ENCODE measurements at places on chromosomes 3 and 15. TPM values are rescaled to one million over a fixed set of nuclear protein-coding genes. Genes with fewer than 3 reads are reported as not detected.

DNA sequence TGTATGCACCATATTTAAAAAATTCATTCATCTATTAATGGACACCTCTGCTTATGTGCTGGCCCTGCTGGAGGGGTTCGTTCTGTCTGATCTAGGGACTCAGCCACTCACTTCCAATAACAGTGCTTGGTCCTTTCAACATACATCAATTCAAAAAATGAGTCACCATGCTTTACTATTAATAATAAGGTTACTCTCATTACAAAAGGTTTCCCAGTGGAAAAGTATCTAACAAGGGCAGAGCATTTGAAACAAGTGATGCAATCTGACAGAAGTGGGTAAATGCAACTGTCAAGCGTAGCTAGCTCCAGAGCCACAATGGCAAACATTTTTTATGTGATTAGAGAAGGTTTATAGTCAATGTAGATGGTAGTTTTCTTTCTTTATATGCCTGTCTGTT, 67.9 kb upstream of the TNIK start:
- H3K4me1 ChIP-seq, result no peaks in the 10 kb centered on the region
- no peak overlapping the region for H3K27ac ChIP-seq
- H3K4me3 ChIP-seq, result no peak overlapping the region
- no peaks in the 10 kb centered on the region for H3K27me3 ChIP-seq
- no peaks in the 10 kb centered on the region for H3K36me3 ChIP-seq
- no peak for DNase-seq

DNA sequence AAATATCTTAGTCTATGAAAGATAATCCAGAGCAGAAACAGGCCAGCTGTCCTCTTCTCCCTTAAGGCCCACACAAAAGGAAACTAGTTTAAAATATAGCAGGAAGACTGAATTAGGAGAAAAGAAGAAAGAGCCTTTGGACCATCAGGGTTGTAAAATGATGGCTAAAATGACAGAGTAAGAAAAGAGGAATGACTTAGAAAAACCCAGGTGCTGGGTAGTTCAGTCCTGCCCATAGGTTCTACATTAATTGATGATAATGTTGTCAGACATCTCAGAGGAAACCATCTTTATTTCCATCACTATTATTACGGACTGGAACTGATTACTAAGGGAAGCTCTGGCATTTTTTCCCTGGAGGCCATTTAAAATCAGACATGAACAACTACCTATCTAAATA, 142.8 kb upstream of the STT3B start:
- H3K27ac ChIP-seq, result no peak overlapping the region
- H3K27me3 ChIP-seq, result no peaks in the 10 kb centered on the region
- H3K4me1 ChIP-seq, result no peaks in the 10 kb centered on the region
- DNase-seq, result no peak

GRCh38 chr15:56797720-56798275, 64.5 kb upstream of the ZNF280D start:
- DNase-seq, result no peak
- H3K4me3 ChIP-seq, result no peak overlapping the region
- no peaks in the 10 kb centered on the region for H3K4me1 ChIP-seq
- H3K36me3 ChIP-seq, result no peaks in the 10 kb centered on the region
- no peaks in the 10 kb centered on the region for H3K27me3 ChIP-seq

DNA sequence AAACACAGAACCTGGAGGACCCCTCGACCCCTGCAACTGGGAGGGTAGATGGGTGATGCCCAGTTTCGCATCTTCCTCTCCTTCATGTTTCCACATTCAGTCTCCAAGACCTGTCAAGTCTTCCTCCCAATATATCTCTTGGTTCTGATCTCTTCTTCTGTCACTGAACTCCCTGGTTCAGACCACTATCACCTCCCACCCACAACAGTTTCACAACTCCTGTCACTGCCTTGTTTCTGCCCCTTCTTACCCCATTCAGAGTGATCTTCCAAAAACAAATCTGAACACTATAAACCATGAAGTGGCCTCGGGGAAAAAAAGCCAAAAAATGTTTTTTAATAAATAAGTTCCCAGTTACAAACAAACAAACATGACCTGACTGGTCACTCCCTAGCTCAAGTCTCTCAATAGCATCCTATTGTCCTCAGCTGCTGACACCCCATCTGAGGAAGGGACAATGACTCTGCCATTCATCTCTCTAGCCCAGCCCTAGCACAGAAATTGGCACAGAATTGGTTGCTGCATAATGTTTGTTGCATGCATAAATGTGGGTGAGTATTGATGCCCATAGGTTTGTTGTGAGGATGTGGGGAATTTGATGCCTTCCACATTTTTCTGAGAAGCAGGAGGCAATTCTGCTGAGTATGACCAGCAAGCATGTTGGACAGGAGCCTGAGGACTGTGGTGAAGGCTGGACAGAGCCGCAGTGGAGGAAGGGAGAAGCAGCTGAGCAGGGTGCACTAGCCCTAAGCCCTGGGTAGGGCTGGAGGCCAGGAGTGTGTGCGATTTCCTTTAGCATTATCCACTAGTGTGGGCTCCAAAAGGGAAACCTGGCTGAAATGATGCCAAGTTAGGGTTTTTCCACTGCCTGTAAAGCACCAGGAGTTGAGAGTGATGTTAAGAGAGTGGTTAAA, 12.2 kb upstream of the XYLB start:
- no peaks in the 10 kb centered on the region for H3K4me1 ChIP-seq
- no peak overlapping the region for H3K27ac ChIP-seq
- no peaks in the 10 kb centered on the region for H3K27me3 ChIP-seq
- DNase-seq, result no peak
- H3K4me3 ChIP-seq, result no peak overlapping the region

DNA sequence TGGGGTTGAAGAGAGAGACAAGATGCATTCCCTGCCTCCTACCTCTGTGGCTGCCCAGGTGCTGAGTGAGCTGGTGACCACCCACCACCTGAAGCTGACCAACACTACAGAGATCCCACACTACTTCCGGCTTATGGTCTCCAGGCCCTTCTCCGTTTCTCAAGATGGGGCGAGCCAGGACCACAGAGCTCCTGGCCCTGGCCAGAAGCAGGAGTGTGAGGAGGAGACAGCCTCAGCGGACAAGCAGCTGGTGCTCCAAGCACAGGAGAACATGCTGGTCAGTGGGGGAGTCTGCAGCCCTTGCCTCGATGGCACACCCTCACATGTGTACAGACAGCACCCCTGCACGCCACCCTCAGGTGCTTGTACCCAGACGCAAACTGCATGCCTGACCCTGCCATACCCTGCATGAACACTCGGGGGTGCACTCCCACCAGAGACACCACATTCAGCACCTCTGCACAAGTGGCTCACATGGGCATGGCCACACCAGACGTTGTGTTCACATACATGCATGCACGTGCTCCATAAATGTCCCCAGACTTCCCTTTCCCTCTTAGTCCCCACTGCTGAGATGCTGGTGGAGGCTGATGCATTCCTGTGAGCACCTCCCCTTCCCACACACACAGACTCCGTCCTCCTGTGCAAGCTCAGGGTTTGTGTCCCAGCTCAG, 19.0 kb downstream of the ACAA1 start:
- no peak overlapping the region for H3K27ac ChIP-seq
- peak; percentile 73 for DNase-seq
- H3K36me3 ChIP-seq, result no peaks in the 10 kb centered on the region

GRCh38 chr3:15800780-15801179, 3.0 kb upstream of the ANKRD28 start:
- H3K4me3 ChIP-seq, result no peak overlapping the region
- DNase-seq, result no peak
- no peaks in the 10 kb centered on the region for H3K36me3 ChIP-seq
- no peaks in the 10 kb centered on the region for H3K27me3 ChIP-seq
- H3K27ac ChIP-seq, result no peak overlapping the region

- no peak overlapping the region for H3K4me3 ChIP-seq
- peak; percentile 82 for DNase-seq
- H3K27ac ChIP-seq, result peak overlapping the region; percentile 70
These were observed 227.7 kb downstream of the ADAMTS17 start for GRCh38 chr15:100114100-100114499.

DNA sequence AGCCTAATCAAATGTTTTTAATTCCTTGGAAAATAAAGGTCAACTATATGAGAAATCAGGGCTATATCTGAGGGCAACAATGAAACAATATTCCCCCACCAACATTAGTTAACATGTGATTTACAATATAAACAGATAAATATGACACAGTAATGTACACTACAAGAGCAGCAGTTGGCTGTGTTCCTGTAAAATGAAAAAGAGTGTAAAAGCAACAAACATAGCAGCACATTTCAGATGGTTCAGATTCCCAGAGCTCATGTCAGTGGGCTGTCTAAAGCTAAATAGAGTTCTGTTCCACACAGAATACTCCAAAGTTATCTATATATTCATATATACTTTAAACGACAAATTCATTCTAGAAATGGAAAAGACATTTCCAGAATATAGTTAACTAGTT, 42.6 kb downstream of the ANKRD28 start:
- H3K4me3 ChIP-seq, result no peak overlapping the region
- no peak for DNase-seq
- H3K27ac ChIP-seq, result no peak overlapping the region
- no peaks in the 10 kb centered on the region for H3K4me1 ChIP-seq
- H3K27me3 ChIP-seq, result no peaks in the 10 kb centered on the region

GRCh38 chr3:58336135-58336882, 3.6 kb downstream of the PXK start:
- peaks cover 10% of the 10 kb centered on the region for H3K4me1 ChIP-seq
- H3K27ac ChIP-seq, result no peak overlapping the region
- no peaks in the 10 kb centered on the region for H3K36me3 ChIP-seq
- H3K4me3 ChIP-seq, result no peak overlapping the region
- H3K27me3 ChIP-seq, result no peaks in the 10 kb centered on the region

- no peaks in the 10 kb centered on the region for H3K36me3 ChIP-seq
- no peaks in the 10 kb centered on the region for H3K27me3 ChIP-seq
- DNase-seq, result peak; percentile 80
- peaks cover 11% of the 10 kb centered on the region for H3K4me1 ChIP-seq
- peak overlapping the region; percentile 46 for H3K27ac ChIP-seq
- H3K4me3 ChIP-seq, result no peak overlapping the region
These were observed 88.4 kb upstream of the GALNT15 start for GRCh38 chr3:16085884-16086608.

GRCh38 chr15:56987286-56987685, 68.8 kb downstream of the TCF12 start:
- no peak overlapping the region for H3K27ac ChIP-seq
- no peaks in the 10 kb centered on the region for H3K36me3 ChIP-seq
- peaks cover 17% of the 10 kb centered on the region for H3K4me1 ChIP-seq
- H3K27me3 ChIP-seq, result no peaks in the 10 kb centered on the region

The DAPK2 gene
- 3.6 TPM for total RNA-seq

GRCh38 chr15:40892447-40893012, 1.7 kb upstream of the VPS18 start:
- no peaks in the 10 kb centered on the region for H3K27me3 ChIP-seq
- H3K4me3 ChIP-seq, result no peak overlapping the region
- peaks cover 10% of the 10 kb centered on the region for H3K4me1 ChIP-seq
- no peak overlapping the region for H3K27ac ChIP-seq

DNA sequence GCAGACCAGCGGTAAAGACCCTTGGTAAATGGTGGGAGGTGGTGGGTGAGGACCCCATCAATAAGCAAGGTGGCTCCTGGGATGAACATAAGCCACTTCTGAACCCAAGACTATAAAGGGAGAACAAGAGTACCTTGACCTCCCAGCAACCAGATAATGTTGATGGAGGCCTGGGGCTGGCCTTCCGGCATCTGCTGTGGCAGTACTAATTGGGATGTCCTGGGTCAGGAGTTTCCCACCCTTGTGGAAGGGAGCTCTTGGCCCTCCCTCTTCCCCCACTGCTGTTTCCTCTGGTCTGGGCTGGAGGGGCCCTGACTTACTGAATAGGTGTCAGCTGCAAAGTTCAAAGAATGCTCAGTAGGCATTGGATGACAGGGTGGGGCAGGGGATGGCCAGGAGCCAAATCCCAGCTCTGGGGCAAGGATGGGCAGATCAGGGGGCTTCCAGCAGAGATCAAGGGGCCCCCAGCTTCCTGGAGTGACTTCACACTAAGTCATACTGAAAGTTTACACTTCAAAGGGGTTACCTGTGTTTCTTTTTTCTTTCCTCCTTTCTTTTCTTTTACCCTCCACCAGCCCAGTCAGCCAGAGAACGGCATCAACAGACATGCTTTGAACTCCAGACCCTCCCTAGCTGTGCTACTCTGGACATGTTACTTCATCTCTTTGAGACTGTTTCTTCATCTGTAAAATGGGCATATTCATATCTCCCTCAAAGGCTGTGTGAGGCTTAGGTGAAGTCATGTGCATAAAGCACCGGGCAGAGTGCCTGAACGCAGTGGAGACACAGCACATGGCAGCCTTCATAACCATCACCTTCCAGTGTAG, 1.5 kb downstream of the RBP1 start:
- H3K27me3 ChIP-seq, result no peaks in the 10 kb centered on the region
- H3K4me3 ChIP-seq, result no peak overlapping the region
- peaks cover 41% of the 10 kb centered on the region for H3K4me1 ChIP-seq
- H3K27ac ChIP-seq, result peak overlapping the region; percentile 3
- no peaks in the 10 kb centered on the region for H3K36me3 ChIP-seq
- DNase-seq, result no peak

DNA sequence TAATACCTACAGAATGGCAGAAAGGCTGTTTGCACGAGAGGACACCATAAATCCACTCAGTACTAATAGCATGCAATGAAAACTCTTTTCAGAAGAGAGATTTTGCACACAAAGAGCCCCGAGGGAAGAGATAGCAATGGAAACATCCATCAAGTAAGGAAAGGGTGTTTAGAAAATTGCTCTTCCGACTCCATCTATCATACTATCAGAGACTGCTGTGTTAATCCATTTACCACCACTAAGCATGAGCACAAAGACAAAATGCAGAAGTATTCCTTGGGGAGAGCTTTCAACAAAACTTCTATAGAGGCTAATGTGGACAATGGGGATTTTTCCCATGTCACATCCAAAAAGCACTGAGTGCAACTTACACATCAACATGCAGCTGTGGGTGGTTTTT, 72.1 kb upstream of the PLAAT1 start:
- no peak overlapping the region for H3K4me3 ChIP-seq
- no peaks in the 10 kb centered on the region for H3K36me3 ChIP-seq
- DNase-seq, result no peak
- no peaks in the 10 kb centered on the region for H3K4me1 ChIP-seq
- H3K27me3 ChIP-seq, result no peaks in the 10 kb centered on the region

GRCh38 chr3:24474862-24475261, 19.8 kb downstream of the THRB start:
- DNase-seq, result no peak
- no peak overlapping the region for H3K4me3 ChIP-seq

- H3K27me3 ChIP-seq, result no peaks in the 10 kb centered on the region
- H3K4me3 ChIP-seq, result no peak overlapping the region
- no peaks in the 10 kb centered on the region for H3K36me3 ChIP-seq
- DNase-seq, result no peak
These were observed 103.6 kb downstream of the CACNA2D3 start for GRCh38 chr3:54225841-54226528.

The CDHR4 gene
- 5.9 TPM for total RNA-seq

DNA sequence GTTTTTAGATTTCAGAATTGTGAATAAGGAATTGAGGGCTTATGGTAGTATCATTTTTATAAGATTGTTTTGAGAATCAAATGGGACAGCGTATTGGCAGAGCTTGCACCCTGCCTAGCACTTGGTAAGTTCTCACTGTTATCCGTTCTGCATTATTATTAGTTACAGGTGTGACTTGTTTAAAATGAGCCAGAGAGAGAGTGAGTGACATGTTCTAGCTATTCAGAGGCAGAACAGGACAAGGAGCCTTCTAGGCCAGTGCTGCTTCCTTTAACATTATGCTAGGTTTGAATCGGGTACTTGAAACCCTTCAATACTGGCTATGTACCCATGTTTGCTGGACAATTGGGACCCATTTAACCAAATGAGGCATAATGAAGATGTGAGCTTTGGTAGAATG, 133.7 kb downstream of the FILIP1L start:
- H3K27ac ChIP-seq, result no peak overlapping the region
- no peaks in the 10 kb centered on the region for H3K36me3 ChIP-seq
- no peak for DNase-seq
- no peaks in the 10 kb centered on the region for H3K4me1 ChIP-seq
- H3K4me3 ChIP-seq, result no peak overlapping the region
- no peaks in the 10 kb centered on the region for H3K27me3 ChIP-seq

Measured in testis (tissue), 5 donors.